Stimulated activated CD4-positive, alpha-beta T cell treated with anti-CD3 and anti-CD28 coated beads, Interleukin-2, amount 100 ng/mL, for 24 hours (primary cell): ENCODE measurements at places on chromosomes 2 and 18.

- no peak for DNase-seq
These were observed 4.7 kb downstream of the CD226 start for GRCh38 chr18:69943021-69943420.

DNA sequence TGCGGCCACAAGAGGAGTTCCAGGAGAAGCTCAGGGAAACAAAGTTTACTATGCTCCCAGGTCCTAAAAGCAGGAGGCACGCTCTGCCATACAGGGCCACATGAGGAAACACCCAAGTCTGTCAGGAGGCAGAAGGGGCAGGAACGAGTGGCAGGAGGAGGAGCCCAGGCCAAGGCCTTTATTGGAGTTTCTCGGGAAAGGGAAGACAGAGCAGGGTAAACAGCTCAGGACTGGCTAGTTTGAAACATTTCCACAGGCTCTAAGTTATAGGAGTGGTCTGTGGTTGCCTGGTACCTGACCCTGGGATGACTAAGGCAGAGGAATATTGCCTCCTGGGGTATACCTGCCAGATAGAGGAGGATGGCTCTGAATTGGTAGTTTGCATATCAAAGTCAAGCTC lies 3.7 kb upstream of the ZNF638 start:
- DNase-seq = no peak

DNA sequence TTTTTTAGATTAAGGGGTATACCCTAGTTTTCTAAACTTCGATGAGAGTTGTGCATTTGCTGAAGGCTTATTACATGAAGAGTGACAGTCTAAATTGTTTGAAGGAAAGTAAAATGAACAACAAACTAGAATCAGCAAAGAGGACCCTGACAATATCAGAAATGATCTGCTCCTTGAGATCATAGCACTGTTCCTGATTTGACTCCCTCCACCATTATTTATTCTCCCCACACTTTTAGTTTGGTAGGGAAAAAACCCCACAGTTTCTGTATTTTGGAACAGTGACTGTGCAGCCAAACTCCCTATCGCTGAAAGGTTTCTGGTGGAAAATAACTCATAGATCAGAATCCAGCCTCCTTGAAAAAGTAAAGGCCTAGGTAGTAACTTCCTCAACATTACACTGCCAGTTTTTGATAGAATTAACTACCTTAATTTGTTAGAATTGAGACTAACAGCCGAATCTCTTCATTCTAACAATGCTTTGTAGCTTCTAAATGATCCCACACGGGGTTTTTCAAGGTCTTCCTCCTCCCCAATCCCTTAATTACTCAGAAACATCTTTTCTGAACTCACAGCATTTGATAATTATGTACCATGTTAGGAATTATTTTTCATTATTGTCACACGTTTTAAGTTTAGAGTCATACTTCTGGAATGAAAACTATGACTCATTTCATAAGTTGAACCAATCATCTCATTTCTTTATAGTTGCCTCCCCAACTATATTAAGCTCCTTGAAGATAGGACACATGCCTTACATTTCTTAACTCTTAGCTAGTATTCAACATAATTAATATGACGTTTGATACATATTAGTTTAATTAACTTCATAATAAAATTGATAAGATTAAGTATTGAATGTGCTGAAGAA lies 2.9 kb downstream of the MYL12A start:
- no peak for DNase-seq

- no peak for DNase-seq
These were observed 146.7 kb upstream of the SMIM21 start for GRCh38 chr18:75574187-75574586.

DNA sequence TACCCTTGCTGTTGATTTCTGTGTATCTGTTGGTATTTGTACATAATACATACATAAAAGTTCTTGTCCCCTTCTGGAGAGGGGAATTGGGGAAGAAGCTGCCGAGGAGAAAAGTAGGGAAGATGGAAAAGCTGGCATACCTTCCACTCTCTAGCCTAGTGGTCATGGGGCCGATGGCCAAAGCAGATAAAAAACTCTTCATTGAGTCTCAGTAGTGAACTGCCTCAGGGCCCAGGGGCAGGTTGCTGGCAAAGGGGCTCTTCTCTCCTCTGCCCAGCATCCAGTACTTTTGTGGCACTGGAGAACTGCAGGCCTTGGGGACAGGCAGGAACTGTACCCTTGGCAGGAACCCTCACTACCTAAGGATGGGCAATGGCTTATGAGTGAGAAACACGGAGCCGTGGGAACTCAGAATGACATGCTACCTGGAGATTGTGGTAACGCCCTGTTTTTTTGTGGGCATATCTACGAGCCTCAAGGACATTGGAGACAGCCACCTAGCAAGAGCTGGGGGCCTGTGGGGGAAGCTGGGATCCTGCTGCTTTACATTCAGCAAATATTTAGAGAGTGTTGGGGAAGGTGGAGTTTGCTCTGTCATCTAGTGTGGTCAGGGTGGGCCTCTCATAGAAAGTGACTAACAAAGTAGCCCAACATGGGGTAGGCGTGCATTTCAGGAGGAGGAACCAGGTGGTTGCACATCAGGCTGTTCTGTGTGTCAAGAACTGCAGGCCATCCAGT lies 22.6 kb upstream of the ITGB6 start:
- no peak for DNase-seq

GRCh38 chr2:240952496-240953246 lies 45.7 kb upstream of the SNED1 start:
- DNase-seq = no peak

- DNase-seq = no peak
These were observed 57.1 kb downstream of the LONRF2 start for GRCh38 chr2:100265226-100265625.

DNA sequence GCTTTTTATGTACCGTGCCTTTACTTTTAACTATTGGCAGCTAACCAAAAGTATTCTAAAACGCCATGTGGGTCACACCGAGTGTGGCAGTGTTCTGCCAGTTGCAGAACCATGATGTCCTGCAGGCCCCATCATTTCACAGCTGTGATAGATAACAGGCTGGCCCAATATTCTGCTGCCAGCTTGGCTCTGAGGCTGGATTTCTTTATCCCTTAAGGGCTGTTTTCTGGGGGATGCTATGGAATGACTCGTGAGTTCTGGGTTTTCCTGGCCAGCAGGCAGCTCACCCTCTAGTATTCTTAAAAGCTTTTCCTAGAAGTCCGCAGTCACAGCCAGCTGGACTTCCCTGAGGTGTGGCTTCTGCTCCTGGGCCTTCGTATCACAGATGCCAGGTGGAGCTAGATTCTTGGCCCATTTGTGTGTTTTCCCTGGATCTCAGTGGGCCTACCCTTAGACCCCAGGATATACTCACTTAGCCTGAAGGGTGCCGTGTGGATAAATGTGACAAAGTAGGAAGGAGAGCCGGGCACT lies 41.0 kb downstream of the FHOD3 start:
- no peak for DNase-seq

DNA sequence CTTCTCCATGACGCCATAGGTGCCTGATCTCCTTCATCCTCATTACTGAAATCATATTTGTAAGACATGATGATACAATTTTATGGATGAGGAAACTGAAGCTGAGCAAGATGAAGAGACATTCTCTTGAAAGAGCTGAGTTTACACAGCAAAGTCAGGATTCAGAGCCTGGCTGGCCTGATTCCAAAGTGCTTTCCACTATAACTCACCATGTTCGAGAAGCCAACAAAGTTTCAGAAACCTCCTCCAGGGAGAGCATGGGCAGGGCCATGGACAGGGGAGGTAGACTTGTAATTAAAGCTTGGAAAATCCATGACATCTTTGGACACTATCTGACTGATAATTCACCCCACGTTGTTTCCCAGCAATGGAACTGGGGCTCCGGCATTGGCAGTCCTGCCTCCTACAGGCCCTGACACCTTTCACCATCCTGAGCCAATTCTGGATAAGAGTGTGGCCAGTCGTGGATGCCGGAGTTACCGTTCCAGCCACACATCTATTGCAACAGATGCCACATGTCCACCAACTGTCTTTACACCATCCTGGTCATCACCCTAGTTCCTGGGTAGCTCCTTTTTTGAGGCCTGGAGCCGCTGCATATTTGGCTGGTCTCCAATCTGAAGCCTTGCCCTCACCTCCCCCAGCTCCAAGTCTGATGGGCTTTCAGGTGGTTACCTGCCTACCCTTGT lies 85.0 kb upstream of the PPP1CB start:
- DNase-seq = no peak

- no peak for DNase-seq
These were observed 67.8 kb upstream of the DSC1 start for GRCh38 chr18:31230495-31230894.

- DNase-seq = no peak
These were observed 36.6 kb upstream of the PPP1R1C start for GRCh38 chr2:181949047-181949446.

GRCh38 chr2:222827417-222827816 lies 33.4 kb upstream of the ACSL3 start:
- DNase-seq = no peak

- DNase-seq = no peak
These were observed 344.9 kb downstream of the DCDC2C start for GRCh38 chr2:4047961-4048891.

GRCh38 chr2:26503231-26503880 lies 25.4 kb upstream of the OTOF start:
- peak; percentile 93 for DNase-seq

DNA sequence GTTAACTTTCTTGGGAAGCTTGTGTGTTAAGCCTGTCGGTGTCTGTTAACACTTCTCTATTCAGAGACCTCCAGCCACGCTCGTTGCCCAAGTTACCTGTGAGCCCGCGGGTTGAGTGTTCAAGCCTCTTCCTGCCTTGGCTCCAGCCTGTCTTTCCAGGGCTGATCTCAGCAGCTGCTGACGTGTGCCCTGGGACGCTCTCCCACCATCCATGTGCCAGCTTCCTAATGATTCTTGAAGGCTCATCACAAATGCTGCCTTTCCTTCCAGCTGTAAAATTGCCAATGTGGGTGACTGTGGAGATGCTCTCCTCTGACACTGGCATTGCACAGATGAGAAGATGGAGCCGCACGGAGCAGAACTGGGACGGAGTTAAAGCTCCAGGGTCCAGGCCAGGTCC lies 6.1 kb downstream of the RNF144A start:
- DNase-seq = no peak

DNA sequence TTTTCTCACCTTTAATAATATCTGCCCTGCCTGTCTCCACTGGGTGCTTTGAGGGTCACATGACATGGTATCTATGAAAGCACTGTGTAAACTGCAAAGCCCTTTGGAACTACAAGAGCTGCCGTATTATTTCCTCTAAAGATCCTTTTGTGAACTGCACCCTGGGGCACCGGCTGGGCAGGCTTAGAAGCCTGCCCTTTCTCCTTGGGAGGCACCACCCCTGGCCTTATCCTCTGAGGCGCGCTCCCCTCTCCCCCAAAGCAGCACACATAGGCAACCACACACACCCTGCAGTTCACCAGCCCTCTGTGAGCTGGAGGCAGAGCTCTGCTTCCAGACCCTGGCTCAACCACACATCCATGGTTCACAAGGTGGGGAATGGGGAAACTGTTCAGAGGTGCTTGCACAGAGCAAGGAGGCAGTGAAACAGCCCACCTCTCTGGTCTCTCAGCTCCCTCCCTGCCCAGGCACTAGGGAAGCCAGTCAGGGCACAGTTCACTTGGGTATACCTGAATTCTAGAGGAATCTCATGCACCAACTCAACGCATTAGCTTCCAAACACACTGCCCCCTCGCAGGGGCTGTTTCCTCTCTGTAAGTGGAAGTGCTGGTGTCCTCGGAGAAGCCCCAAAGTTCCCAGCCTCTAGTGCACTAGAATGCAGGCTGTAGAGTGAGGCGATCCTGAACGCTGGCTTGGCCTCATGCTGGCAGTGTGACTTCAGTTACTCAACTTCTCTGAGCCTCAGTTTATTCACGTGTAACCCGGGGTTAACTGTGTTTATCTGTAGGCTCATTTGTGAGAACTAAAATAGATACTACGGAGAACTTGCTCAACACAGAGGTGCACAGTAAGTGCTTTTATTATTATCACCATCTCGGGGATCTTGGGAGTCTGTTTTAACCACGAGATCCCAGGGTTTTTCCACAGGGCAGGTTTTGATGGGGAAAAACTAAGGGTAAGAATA lies 11.0 kb downstream of the SIGLEC15 start:
- no peak for DNase-seq
